ENCODE measurements at places on chromosomes 1 and 21. TPM values are rescaled to one million over a fixed set of nuclear protein-coding genes. Genes with fewer than 3 reads are reported as not detected.

The S100A3 gene
- 1.4 TPM for polyA plus RNA-seq

The FCAMR gene
- polyA plus RNA-seq = not detected

The DCST1 gene
- 0.09 TPM for polyA plus RNA-seq

The ZNF669 gene
- 3.9 TPM for polyA plus RNA-seq

The MX2 gene
- polyA plus RNA-seq = 6.0 TPM

The KCNJ9 gene
- polyA plus RNA-seq = not detected

The PROK1 gene
- 0.46 TPM for polyA plus RNA-seq

The CITED4 gene
- not detected for polyA plus RNA-seq

The SYTL1 gene
- polyA plus RNA-seq = 3.2 TPM

The OXCT2 gene
- 1.5 TPM for polyA plus RNA-seq

The HAO2 gene
- not detected for polyA plus RNA-seq

The HSD3B2 gene
- 0.60 TPM for polyA plus RNA-seq

The NHLH1 gene
- not detected for polyA plus RNA-seq

The TRIM62 gene
- polyA plus RNA-seq = 1.2 TPM

The TMEM82 gene
- polyA plus RNA-seq = 19.3 TPM

The PAQR6 gene
- polyA plus RNA-seq = 0.69 TPM

The TMED5 gene
- 9.0 TPM for polyA plus RNA-seq

The ADCY10 gene
- not detected for polyA plus RNA-seq

The LRRC47 gene
- polyA plus RNA-seq = 25.9 TPM

The S100A1 gene
- 4.4 TPM for polyA plus RNA-seq

The SLC9C2 gene
- not detected for polyA plus RNA-seq

The PRPF38A gene
- polyA plus RNA-seq = 29.8 TPM

The KCNE1 gene
- not detected for polyA plus RNA-seq

The ISG20L2 gene
- polyA plus RNA-seq = 12.0 TPM

The LCE1E gene
- polyA plus RNA-seq = not detected

The ZNF593 gene
- polyA plus RNA-seq = 38.4 TPM

The AKIRIN1 gene
- 50.5 TPM for polyA plus RNA-seq

The TAL1 gene
- 1.4 TPM for polyA plus RNA-seq

The LENEP gene
- polyA plus RNA-seq = not detected

The TCP10L gene
- polyA plus RNA-seq = not detected

The YY1AP1 gene
- polyA plus RNA-seq = 25.7 TPM

The OR2M2 gene
- polyA plus RNA-seq = not detected

The AADACL3 gene
- polyA plus RNA-seq = not detected

The FOXD3 gene
- polyA plus RNA-seq = not detected

The ATP1A4 gene
- polyA plus RNA-seq = not detected

The ECM1 gene
- polyA plus RNA-seq = 8.7 TPM

The LRRC7 gene
- polyA plus RNA-seq = not detected

The SLAMF1 gene
- not detected for polyA plus RNA-seq

The FAM151A gene
- 3.2 TPM for polyA plus RNA-seq

The C1QTNF12 gene
- polyA plus RNA-seq = 17.6 TPM

The HPDL gene
- 11.4 TPM for polyA plus RNA-seq

The NBPF4 gene
- polyA plus RNA-seq = not detected

The DUSP12 gene
- polyA plus RNA-seq = 21.0 TPM

The CDC42BPA gene
- polyA plus RNA-seq = 8.4 TPM

The TNNT2 gene
- 4.8 TPM for polyA plus RNA-seq

The CASP9 gene
- polyA plus RNA-seq = 17.8 TPM

The DSCAM gene
- polyA plus RNA-seq = not detected

The PALMD gene
- 1.2 TPM for polyA plus RNA-seq

The IL12RB2 gene
- polyA plus RNA-seq = not detected

The LCE1A gene
- not detected for polyA plus RNA-seq

The CRP gene
- polyA plus RNA-seq = 0.20 TPM

The PRKAA2 gene
- polyA plus RNA-seq = 0.60 TPM

The MMP23B gene
- 2.2 TPM for polyA plus RNA-seq

Data from sigmoid colon (tissue), 7 donors.